Left ventricle myocardium inferior (tissue), 1 donor: ENCODE measurements at places on chromosomes 2 and 18.
A peak's percentile ranks its signal among the peaks of the same experiment; 100 is the strongest.

DNA sequence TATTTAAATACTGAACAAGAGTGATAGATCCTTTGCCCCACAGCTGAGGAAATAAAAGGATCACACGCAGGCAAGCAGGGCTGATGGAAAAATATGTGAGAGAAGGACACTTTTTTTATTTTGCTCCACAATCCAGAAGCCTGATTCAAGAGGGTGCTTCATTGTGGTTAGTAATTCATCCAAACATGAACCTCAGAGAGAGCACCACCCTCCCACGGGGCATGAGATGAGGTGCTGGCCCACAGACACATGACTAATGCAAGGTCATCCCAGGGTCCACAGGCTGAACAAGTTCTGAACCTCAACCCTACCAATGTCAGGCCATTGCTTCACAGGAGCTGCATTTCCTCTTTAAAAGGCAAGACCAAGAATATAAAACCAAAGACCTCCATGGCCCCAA, 239.6 kb downstream of the MREG start:
- H3K36me3 ChIP-seq = no peaks in the 10 kb centered on the region
- H3K27ac ChIP-seq = no peak overlapping the region
- no peak overlapping the region for H3K4me3 ChIP-seq
- no peaks in the 10 kb centered on the region for H3K27me3 ChIP-seq
- no peak for DNase-seq

DNA sequence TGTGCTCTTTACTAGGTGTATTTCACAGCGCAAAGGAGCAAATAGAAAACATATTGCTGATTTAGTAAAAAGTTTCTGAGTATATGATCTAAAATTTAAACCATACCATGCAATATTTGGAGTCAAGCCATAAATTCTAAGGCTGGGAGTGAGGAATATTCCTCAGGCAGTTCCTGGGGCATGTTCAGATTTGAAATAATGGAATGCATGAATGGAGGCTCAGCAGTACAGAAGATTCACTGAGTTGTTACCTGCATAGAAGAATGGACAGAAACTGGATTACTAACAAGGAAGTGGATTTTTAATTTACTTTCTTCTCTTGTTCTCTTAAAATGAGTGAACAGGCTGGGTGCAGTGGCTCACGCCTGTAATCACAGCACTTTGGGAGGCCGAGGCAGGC, 441.0 kb upstream of the MAP2 start:
- no peaks in the 10 kb centered on the region for H3K4me1 ChIP-seq
- no peak for DNase-seq
- H3K4me3 ChIP-seq = no peak overlapping the region
- no peaks in the 10 kb centered on the region for H3K36me3 ChIP-seq
- no peak overlapping the region for H3K27ac ChIP-seq

DNA sequence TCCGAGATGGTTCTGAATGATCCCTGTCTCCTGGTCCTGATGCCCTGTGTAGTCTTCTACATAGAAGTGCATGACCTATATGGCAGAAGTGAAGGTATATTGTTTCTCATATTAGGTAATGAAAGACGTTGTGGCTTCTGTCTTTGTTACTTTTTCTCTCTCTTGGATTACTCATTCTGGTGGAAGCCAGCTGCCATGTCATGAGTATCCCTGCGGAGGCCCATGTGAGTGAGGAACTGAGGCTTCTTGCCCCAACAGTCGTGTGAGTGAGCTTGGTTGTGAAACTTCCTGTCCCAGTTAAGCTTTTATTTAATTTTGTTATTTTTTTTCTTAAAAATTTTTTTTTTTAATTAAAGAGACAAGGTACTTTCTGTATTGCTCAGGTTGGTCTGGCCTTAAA, 134.7 kb downstream of the UBR3 start:
- H3K27me3 ChIP-seq = no peaks in the 10 kb centered on the region
- peaks cover 67% of the 10 kb centered on the region for H3K36me3 ChIP-seq
- H3K27ac ChIP-seq = no peak overlapping the region
- H3K4me3 ChIP-seq = no peak overlapping the region
- DNase-seq = no peak

DNA sequence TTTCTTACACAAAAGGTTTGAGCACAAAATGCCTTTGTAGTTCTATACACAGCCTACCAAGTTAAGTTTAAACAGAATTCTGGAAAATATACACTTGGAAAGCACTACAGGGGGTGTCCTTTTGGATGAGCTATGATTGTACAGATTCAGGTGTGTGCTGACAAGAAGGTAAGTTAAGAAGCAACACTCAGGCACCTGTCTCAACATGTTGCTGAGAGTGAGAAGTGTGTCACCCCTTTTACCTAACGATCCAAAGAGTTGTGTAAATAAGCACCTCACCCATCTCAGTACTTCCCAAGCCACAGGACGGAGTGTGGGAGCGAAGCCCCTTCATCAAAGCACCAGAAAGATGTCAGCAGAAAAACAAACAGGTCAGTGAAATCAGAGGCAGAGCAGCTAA, 109.5 kb upstream of the DAPL1 start:
- H3K36me3 ChIP-seq = peaks cover 16% of the 10 kb centered on the region
- H3K27me3 ChIP-seq = no peaks in the 10 kb centered on the region
- peak overlapping the region; percentile 15 for H3K27ac ChIP-seq
- peaks cover 14% of the 10 kb centered on the region for H3K4me1 ChIP-seq
